ENCODE measurements at places on chromosomes 7 and 10.

DNA sequence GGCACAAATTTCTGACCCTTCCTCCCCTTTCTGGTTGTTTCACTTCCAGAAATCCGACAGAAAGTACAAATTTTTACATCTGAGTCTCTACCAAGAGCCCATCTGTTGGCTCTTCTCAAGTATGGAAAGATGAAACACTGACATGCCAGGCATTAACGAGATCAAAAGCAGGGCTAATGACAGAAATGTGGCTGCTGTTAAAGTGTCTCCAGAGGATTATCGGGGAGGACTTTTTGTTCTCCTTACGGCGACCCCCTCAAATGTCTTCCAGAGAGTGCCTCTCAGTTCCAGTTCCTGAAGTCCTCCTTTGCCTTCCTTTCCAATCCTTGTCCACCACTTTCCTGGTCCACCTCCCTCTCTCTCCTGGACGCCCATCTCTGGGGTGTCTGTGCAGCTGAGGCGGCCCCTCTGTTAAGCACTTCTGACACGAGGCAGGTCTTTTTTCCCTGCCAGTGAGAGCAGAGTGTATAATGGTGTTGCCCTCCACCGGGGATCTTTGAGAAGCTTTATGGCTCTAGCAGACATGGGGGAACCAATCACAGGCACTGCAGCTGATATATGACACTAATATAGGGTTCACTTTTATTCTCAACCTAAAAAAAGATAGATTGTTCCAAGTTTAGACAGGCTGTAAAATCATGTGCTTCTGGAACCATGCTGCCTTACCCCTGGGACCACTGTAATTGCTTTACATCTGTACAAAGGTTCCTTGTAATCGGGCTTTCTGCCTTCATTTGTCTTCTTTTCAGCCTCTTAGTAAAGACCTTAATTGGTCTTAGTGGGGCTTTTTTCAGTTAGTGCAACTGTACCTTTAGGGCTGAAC lies 757.1 kb downstream of the AUTS2 start:
- DNase-seq, result no peak

DNA sequence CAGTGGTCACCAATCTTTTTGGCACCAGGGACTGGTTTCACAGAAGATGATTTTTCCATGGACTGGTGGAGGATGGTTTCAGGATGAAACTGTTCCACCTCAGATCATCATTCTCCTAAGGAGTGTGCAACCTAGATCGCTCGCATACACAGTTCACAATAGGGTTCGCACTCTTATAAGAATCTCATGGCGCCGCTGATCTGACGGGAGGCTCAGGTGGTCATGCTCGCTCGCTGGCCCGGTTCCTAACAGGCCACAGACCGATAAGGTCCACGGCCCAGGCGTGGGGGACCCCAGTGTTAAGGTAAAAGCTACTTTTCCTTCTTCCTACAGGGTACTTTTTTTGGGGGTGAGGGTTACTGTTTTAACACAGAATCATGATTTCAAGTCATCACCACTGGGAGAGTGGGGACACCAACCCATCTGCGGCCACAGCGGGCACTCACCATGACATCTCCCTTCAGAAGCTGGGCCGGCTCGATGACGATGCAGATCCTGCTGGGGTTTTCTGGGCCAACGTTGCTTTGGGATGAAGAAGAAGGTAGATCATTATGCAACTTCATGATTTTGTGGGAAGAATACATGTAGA lies 170.5 kb downstream of the TNS3 start:
- no peak for DNase-seq

- no peak for DNase-seq
Observed at GRCh38 chr7:41886901-41887311, 184.0 kb upstream of the INHBA start.

- DNase-seq, result no peak
Observed at GRCh38 chr10:4704034-4704545, 121.9 kb upstream of the AKR1E2 start.

DNA sequence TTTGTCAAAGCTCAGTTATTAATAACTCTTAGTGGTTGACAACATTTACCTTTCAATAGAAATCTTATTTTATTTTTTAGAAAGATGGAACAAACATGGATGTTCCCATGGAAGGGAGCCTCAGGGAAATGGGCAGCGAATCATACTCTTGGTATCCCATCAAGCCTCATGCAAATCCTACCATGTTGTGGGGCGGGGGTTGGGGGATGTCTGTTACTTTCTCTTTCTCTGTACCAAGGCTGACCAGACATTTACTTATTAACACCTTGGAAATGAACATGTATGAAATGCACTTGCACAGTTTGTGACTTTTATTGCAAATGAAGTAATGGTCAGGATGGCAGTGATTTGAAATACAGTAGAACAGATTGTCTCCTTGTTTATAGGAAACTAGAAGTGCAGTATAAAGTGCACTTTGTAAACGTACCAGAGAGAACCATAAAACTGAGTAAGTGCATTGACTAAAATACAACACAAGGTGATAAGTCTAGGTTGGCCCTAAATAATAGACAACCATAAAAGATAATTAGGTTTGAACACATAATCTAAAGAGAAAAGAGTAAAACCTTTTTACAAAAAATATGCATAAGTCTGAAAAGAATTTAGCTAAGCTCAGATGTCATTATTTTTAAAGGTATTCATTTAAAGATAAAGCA lies 32.4 kb downstream of the SEMA3D start:
- no peak for DNase-seq
